GF-D8 (cell line): ENCODE measurements at places on chromosomes 3 and 15.

DNA sequence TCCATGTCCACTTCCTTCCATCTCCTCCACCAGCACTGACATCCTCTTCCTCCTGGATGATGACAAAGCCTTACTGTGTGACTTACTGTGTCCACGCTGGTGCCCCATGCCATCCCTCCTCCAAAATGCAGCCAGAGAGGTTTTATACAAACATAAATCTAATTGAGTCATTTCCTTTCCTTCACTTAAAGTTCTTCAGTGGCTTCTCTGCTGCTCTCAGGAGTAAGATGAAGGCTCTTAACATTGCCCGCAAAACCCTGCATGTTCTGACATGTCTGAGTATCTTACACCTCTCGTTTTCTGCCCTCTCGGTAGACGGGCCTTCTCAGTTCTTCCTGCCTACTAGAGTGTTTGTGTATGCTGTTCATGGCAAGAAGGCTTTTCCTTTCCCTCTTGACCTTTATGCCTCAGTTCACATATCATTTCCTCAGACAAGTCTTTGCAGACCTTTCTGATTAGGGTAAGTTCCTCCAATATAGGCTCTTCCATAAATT, 175.5 kb downstream of the CFAP20DC start:
- DNase-seq, result no peak

GRCh38 chr3:172293093-172293492, 155.2 kb downstream of the GHSR start:
- DNase-seq, result no peak

DNA sequence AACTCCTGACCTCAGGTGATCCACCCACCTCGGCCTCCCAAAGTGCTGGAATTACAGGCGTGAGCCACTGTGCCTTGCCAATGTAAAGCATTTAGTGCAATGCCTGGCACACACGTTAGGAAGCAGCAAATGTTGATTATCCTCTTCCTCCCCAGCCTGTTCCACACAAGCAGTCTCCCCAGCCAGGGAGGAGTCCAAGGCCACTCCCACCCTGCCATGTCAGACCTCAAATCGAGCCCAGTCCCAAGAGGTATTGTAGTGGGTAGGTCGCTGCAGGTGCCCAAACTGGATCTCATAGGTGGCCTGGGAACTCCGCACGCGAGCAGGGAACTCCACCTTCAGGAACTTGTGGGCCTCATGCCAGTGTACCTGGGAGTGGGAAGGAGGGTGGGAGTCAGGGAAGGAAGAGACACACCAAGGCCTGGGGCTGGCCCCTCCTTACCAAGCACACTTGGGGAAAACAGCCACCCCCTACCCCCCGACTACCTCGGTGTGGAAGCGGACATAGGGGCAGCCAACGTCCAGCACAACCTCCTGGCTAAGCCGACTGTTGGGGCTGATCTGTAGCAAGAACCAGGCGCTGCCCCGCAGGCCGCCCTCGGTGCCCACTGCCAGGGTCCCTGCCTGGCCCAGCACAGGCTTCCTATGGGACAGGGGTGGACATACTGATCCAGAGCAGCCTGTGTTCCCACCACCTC, 10.3 kb downstream of the MAN2C1 start:
- DNase-seq, result no peak

DNA sequence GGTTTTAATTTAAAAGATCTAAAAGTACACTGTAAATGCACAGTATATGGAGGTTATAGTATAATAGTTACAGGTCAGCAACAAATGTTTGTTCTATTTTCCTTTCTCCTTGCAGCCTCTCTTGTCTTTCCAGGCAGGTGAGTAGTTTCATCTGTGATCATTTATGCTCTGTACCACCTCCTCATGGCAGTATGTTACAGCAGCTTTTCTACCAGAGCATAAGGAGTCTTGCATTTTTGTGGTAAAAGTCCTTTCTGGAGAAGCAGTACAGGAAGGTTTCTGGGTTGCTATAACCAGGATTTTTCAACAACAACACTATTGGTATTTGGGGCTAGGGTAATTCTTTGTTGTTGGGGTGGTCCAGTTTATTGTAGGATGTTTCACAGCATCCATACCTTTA, 59.5 kb downstream of the ZNF609 start:
- DNase-seq, result no peak

- DNase-seq, result no peak
These were observed 24.1 kb upstream of the NOX5 start for GRCh38 chr15:68990231-68990991.

GRCh38 chr3:158748237-158748828, 16.1 kb upstream of the RARRES1 start:
- DNase-seq, result no peak
